ENCODE measurements at places on chromosomes 7 and 10.

DNA sequence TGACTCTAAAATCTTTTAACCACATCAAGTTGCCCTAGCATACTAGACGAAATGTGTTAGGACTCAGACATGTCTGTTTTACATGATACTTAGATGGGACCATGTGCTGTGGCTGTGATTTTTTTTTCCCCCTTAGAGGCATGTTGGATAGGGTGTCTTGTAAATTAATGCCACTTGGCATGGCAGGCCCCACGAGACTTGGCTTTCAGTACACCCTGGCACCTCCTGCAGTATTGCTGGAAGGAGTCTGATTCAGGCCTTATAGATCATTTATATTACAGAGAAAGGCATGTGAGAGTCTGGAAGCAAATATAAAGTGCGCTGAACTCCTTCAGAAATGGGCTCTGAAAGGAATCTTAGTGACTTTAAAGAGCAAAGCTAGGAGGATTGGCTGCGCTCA is 494.1 kb downstream of the SDK1 start:
- DNase-seq: no peak

- DNase-seq: no peak
Observed at GRCh38 chr10:130889240-130889639, 422.3 kb downstream of the TCERG1L start.

DNA sequence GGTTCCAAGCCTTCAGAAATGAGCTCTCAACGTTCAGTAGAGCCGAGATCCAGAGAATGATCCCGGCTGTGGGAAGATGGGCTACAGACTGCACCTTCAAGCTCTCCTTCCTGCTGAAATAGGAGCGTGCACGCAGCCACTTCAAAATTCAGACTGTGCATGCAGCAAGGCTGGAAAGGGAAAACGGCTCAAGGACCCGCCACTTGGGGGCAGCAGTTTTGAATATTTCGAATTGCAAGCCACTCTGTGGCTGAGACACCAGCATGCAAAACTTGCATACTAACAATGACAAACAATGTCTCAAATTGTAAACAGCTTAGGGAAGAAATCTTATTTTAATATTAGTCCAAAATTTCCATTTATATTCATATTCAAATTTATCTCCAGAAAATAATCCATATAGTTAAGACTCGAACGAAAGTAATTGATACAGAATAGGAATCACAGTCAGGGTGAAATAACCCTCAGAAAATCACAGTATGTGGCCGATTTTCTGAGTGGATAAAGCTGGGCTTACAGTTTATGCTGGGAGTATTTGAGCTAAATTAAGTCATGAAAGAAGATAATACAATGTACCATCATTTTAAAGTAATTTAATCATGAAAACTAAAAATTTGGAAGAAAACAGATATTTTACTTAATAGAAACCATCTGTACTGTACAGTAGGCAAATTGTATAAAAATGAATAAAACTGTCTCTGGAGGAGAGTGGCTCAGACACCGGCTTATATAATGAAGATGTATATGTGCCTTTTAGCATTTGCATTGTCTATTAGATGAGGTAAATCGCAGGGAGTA is 137.9 kb upstream of the MKI67 start:
- DNase-seq: no peak

- no peak for DNase-seq
Observed at GRCh38 chr10:35130663-35131062, 4.0 kb downstream of the CREM start.

DNA sequence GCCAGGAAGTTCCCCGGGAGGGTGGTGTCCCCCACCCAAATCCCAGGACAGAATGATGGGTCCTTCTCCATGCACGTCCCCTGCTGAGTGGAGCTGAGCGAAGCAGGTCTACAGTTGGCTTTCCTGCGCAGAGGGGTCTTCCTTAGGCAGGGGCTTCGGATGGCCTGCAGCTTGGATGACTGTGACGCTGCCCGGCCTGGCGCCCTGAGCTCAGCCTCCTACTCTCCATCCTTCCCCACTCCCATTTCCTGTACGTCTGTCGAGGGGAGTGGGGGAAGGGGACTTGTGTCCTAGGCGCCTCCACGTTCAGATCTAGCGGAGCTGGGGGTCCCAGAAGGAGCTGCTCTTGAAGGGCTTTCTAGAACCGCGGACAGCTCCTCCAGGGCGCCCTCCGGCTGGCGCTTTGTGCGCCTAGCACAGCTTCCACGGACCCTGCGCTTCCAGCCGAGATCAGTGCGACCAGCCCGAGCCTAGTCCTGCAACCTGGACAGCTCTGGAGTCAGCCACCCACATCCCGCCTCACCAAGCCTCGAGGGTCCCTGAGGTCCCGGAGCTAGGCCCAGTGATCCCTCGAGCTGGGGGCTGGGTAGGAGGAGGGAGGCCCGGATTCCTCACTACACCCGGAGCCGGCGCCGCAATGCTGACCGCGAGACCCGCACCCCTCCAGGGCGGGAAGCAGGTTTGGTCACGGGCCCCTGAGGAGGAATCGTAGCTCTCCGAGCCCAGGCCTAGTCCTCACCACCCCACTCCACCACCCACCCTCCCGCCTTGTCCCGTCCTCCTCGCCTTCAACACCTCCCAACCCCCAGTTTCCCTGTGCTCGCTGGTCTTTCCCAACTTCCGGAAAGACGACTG is 1.9 kb downstream of the GRID1 start:
- no peak for DNase-seq

GRCh38 chr7:20275637-20276036 is 55.1 kb upstream of the ITGB8 start:
- DNase-seq: no peak

DNA sequence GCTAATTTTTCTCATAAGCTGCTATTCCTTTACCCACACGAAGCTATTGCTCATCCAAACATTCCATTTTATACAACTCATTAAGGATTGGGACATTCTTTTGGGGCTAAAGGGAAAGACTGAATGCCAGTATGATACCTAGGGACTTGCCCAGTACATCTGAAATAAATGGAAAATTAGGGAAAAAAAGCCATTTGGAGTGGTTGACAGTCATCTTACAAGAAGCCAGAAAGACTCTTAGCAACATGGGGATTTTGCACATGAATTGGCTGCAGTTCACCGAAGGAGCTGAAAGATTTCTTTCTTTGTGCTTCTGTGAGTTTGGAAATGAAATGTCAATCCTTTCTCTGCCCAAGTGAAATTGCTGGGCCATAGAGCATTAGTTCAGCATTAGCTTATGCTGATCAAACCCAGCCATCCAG is 43.3 kb upstream of the MTURN start:
- DNase-seq: no peak

DNA sequence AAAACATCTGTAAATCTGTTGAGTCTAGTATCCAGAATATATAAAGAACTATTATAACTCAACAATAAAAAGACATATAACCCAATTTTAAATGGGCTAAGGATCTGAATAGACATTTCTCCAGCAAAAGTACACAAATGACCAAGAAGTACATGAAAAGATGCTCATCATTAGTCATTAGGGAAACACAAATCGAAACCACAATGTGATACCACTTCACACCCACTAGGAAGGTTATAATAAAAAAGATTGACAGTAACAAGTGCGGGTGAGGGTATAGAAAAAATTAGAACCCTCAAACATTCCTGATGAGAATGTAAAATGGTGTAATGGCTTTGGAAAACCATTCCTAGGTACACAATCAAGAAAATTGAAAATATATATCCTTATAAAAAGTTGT is 4.1 kb downstream of the XPNPEP1 start:
- no peak for DNase-seq

All from mucosa of descending colon (tissue), 3 donors.